ENCODE measurements at places on chromosomes 1 and 21.

DNA sequence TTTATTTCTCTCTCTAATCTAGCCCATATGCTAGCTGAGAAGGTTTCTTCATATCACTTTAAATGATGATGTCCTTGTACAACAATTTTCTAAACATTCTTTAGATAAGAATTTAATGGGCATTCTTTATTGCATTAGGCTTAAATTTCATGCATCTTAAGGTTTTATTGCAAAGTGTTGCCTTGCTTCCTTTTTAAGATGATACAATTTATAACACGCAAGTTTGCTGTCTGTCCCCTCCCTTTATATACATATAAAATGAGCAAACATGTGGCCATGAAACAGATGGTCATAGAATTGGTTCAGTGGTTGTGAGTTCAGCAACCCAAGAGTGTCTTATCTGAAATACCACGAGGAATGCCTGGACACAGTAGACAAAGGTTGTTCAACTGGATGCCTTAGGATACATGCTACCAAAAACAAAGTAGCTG is 12.1 kb downstream of the NBPF3 start:
- no peak for DNase-seq

GRCh38 chr1:232872738-232873137 is 67.5 kb downstream of the MAP10 start:
- DNase-seq, result no peak

- no peak for DNase-seq
These were observed 337.6 kb upstream of the SNX7 start for GRCh38 chr1:98323906-98324358.

- DNase-seq, result no peak
These were observed 607.8 kb upstream of the B3GALT2 start for GRCh38 chr1:193794239-193794638.

DNA sequence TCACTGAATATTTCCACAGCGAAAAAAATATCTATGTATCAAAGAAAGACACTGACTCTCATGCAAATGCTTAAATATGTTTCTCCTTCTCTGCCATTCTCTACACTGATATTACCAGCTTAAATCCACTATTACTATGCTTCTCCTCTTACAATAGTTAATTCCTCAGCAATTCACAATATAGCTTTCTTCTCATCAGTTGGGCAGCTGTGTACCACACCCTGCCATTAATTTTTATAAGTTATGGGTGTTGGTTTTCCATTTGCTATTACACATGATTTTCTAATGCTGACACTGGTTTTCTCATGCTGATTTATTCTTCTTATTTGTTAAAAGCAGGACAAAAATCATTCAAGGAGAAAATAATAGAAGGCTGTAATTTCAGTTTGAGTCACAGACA is 251.8 kb downstream of the TBX15 start:
- no peak for DNase-seq

DNA sequence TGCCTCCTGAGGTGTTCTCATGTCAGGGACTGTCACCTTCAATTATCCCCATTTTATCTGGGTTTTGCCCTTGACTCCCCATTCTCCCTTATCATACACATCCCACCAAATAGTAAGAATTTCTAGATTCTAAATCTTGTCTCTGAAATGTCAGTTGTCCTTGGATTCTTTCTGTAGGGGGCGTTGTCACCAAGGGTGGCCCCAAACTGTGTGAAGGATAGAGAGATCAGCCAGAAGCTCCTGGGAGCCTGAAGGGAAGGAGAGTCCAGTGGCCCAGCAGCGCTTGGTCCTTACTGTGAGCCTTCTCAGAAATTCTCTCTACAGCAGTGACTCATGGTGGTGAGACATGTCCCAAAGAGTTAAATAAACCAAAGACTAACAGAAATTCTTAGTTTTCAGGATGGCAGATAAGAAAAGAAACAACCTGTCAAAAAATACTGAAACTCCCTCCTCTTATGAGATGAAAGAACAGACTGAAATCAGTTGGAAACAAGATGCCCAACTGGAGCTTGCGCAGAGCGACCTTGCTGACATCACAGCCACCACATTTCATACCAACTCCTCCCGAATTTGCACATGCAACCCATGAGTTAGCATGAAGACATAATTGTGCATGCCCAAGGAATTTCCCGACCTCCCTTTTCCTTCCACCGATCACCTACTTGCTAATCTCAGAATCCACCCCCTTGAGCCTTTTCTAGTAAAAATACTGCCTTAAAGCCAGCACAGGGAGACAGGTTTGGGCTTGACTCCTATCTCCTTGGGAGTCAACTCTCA is 109.8 kb downstream of the ELAVL4 start:
- DNase-seq, result no peak

DNA sequence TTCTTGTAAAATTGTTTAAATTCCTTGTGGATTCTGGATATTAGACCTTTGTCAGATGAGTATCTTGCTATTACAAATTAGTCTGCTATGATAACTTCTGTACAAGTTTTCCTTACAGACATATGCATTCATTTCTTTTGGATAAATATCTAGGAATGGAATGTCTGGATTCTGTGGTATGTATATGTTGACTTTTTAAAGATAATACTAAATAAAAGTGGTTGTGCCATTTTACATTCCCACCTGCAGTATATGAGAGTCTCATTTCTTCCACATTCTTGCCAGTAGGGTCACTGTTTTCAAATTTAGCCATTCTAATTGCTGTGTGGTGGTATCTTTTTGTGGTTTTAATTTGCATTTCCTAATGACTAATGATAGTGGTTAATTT is 53.9 kb downstream of the SYDE2 start:
- no peak for DNase-seq

GRCh38 chr21:42981214-42981523 is 6.8 kb downstream of the PKNOX1 start:
- no peak for DNase-seq

- DNase-seq, result no peak
These were observed 1.7 kb downstream of the S100A1 start for GRCh38 chr1:153629971-153630370.

DNA sequence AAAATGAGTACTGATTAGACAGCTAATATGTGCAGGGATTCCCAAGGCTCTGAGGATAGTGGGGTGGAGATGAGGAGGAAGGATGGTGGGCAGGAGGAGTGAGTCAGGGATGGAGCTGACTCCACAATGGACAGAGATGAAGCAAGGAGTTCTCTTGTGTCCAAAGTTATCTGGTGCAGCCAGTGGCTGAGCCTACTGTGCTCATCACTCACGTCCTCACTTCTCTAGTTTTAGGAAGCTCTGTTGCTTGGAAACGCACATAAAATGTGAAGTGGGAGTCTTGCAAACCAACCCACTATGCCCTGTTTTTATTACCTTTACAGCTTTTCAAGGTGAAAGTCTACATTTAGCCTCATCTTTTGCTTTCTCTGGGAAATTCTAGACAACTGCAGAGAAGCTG is 36.5 kb upstream of the SAMD13 start:
- DNase-seq, result no peak

- DNase-seq, result no peak
These were observed at the start of gene EPS8L3 for GRCh38 chr1:109763646-109764415. EPS8L3 (minus strand) TSS chr1:109763923; CDS start chr1:109761749, 2,174 bp downstream.

- DNase-seq, result no peak
These were observed 109.0 kb downstream of the ERG start for GRCh38 chr21:38389354-38389676.

- no peak for DNase-seq
These were observed 17.1 kb upstream of the C1orf87 start for GRCh38 chr1:60090655-60091054.

- no peak for DNase-seq
These were observed 31.4 kb downstream of the SERTAD4 start for GRCh38 chr1:210263963-210264362.

GRCh38 chr1:109876617-109877316 is 33.9 kb upstream of the CSF1 start:
- DNase-seq, result no peak

DNA sequence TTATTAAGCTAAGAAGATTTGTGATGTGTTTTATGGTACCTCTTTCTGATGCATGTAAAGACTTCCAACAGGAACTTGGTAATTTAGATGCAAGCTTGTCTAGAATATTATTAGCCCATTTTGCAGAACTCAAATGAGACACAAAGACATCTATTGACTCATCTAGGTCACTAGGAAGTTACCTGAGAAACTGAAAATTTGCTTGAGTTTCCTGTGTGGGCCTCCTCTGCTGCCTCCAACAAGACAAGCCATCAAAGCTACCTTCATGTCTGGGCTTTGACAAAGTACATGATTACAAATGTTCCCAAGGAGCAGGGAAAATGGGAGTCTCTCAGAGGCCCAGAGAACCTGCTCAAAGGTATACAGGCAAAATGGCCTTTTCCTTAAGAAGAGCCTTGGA is 5.6 kb downstream of the RUNX1 start:
- no peak for DNase-seq

DNA sequence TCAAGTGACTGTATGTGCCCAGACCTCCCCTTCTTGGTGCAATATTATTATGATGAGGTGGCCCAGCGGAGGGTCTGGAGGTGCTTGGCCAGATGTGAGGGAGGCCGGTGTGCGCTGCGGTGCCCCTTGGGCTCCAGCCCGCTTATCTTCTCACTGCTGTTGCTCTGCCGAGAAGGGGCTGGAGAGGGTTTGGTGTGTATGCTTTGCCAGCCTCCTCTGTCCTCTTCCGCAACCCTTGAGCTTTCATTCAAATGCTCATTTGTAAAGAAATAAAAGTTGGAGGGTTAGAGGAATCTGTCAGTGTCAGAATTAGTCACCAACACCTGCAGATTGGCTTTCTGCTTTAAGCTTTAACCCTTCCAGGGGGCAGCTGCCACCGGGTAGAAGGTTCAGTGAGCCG is 19.7 kb downstream of the RNF220 start:
- DNase-seq, result no peak

GRCh38 chr1:50493710-50494109 is 70.5 kb upstream of the DMRTA2 start:
- DNase-seq, result no peak

DNA sequence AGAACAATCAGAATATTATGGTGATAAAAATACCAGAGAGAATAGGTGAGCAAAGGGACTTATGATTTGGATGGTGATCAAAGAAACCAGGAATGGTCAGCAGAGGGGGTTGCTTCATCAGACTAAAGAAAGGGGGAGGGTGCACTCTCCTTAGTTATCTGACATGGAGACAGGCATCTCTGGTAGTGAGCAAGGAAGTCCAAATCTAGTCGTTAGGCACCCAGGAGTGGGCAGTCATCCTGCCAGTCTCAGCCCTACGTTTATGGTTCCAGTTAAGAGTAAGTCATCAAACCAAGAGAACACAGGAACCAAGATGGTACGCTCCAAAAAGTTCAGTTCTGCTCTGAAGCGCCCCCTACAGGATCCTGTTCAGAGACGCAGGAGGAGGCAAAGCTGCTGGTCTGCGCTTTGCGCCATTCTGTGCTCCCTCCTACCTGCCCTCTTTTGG is 28.6 kb downstream of the EBNA1BP2 start:
- DNase-seq, result no peak

GRCh38 chr1:50308878-50309277 is 114.4 kb downstream of the DMRTA2 start:
- no peak for DNase-seq

GRCh38 chr1:205500240-205501233 is 3.9 kb upstream of the CDK18 start:
- DNase-seq, result no peak

DNA sequence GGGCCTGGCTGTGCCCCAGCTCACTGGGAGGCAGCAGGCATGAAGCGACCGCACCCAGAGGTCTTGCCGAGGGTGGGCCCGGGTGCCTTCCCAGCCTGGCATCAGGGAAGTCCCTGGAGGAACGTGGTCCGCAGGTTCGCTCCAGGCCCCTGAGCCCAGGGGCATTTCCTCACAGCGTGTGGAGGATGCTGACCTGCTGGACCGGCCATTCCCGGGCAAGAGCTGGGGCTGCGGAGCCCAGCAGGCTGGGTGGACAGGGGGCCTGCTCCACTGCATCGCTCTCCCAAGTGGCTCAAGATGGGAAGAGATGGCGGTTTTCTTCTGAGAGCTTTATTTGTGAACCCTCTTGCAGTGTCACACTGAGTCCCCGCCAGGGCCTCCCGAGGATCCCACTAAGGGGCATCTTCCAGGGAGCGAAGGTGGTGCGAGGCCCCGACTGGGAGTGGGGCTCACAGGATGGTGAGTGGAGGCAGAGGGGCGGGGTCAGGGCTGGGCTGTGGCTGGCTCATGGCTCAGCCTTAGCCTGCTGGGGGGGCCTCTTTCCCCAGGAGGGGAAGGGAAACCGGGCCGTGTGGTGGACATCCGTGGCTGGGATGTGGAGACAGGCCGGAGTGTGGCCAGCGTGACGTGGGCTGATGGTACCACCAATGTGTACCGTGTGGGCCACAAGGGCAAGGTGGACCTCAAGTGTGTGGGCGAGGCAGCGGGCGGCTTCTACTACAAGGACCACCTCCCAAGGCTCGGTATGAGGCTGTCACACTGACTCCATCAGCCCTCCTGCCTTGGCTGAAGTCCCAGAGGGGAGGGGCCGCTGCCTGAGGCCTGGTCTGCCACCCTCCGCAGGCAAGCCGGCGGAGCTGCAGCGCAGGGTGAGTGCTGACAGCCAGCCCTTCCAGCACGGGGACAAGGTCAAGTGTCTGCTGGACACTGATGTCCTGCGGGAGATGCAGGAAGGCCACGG is 7.2 kb upstream of the MMP23B start:
- no peak for DNase-seq

DNA sequence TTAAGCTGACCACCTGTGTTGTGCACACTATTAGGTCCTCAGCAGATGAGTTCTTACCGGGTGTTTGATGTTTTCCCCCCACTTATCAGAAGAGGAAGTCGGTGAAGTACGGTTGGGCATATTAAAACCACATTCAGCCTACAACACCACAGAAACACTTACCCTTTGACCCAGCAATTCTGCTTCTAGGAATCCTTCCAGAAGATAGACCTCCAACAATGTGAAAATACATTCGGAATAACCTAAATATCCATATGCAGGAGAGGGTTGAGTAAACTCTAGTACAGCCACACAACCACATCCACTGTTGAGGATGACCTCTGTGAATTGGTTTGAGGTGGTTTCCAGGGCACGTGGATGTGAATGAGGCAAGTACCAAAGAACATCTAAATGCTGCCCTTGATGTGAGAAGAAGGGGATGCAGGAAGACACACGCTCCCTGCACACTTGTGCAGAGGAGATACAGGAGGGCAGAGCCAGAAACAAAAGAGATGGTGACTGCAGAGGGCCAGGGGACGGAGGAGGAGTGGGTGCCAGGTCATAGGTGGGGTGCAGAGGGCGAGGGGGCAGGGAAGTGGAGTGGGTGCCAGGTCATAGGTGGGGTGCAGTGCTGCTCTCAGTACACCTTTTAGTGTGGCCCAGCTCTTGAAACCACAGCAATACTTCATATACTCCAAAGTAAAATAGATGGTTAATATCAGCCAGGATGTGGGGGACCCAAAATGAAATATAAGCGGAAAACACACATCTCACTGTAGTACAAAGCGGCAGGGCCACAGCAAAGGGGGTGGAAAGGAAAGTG is 12.8 kb downstream of the ADARB1 start:
- no peak for DNase-seq

DNA sequence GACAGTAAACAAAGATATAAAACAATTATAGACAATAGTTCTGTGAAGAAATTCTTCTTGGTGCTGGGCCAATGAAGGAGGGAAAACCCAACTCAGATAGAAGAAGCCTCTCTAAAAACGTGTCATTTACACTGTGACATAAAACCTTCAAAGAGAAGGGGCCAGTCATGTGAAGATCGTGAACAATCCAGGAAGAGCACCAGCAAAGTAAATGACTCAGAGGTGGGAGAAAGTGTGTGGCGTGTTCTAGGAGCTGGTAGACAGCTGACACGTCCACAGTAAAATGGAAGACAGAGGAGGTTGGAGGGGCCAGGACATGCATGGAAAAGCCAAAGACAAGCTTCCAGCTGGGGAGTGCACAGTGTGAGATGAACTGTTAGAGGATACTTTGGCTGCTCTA is 143.6 kb downstream of the VAV3 start:
- DNase-seq, result no peak

GRCh38 chr21:16194788-16195537 is 465.2 kb downstream of the USP25 start:
- DNase-seq, result no peak

All from effector memory CD4-positive, alpha-beta T cell (primary cell).